ENCODE measurements at places on chromosomes 4 and X.

- DNase-seq, result no peak
Observed at GRCh38 chr4:119788349-119789266, 160.0 kb upstream of the PDE5A start.

- no peak for DNase-seq
Observed at GRCh38 chr4:2396781-2397368, 21.6 kb downstream of the ZFYVE28 start.

DNA sequence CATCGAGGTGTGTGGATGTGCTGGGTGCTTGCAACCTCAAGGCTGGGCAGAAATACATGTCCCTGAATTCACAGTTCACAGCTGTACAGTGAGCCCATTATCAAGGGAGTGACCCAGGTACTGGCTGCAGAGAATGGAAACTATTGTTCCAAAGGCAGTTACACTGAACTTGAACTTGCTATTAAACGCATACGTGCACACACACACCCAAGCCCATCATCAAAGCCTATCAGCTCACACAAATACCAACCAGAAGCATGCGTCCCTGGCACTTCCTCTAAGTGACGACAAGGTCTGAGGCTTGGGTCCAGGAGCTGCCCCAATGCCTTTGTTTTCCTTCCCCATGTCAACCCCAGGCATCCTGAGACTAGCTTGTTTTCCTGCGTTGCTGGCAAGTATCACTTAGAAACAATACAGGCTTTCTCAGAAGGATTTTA lies 88.6 kb downstream of the IRF2 start:
- DNase-seq, result no peak

- DNase-seq, result no peak
Observed at GRCh38 chrX:9560219-9560618, 95.4 kb downstream of the TBL1X start.

DNA sequence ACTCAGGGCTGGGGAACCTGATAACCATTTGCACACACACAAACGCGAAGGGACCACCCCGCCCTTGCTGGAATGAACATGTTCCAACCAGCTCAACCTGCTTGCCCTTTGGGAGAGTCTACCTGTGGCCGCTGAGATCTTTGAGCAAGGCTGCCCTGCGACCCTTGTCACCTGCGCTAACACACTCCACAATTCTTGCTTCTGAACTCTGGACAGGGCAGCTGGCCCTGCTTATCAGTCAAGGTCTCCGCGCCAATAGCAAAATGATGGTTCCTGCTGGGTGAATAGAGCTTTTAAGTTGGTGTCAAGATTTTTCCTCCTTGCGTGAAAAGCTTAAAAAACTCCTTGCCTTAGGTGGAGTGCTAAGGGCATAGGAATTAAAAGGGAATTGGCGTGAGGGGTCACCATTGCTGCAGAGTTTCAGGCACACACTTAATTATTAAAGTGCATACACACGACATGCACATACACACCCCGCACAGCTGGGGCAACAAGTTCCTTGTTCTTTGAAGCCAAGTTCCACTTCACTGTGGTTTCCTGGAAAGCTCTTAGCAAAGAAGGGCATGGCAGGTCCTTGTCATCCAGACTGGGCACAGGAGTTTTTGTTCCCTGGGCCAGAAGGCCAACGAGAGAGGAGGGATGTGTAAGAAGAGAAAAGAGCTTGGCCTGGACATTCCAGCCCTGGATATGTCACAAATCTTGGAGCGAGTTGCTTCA lies 207.7 kb downstream of the STIM2 start:
- DNase-seq, result no peak

DNA sequence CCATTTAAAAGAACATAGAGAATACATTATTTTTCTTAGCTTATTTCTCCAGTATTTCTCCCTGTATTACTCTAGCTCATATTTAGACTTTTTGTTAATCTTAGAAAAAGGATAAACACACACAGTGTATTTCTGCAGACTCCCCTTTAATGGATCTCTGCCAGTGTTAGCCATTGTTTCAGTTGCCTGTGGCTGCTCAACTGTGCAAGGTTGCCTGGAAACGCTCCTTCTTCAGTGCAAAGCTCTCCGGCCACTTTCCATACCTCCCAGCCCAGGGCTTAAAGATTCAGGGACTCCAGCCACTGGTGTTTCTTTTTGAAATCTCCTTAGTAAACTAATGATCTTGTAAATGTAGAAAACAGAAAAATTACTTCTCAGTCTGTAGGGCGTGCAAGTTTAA lies 104.9 kb downstream of the SLIT2 start:
- peak; percentile 51 for DNase-seq

- DNase-seq, result peak; percentile 8
Observed at GRCh38 chr4:44916411-44916810, 190.1 kb upstream of the GNPDA2 start.

GRCh38 chr4:30866907-30867306 lies 146.7 kb downstream of the PCDH7 start:
- DNase-seq, result no peak

DNA sequence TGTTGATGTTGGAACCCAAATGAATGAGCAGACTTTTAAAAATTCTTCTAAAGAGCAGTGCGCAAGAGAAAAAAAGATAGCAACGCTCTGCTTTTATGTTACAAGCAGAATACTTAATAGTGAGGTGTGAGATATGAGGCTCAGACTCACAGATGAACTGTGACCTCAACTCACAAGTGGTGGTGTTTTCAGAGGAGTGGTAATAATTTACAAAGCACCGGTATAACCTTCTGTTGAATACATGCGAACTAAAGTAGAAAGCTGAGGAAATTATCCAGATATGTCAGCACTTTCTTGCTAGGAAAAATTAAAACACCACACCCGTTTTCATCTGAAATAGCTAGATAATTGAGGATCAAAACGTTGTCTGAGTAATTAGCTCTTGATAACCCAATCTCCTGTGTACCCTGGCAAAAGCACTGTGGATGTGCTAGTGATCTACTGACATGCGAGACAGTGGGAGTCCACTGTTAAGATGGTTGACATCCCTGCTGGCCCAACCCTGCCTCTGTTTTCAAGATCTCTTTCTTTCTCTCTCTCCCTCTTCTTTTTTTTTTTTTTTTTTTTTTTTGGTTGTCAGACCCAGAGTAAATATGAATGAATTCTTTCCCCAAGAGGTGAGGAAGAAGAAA lies 6.9 kb upstream of the TLL1 start:
- DNase-seq, result no peak

- no peak for DNase-seq
Observed at GRCh38 chr4:3630136-3630597, 97.9 kb upstream of the LRPAP1 start.

DNA sequence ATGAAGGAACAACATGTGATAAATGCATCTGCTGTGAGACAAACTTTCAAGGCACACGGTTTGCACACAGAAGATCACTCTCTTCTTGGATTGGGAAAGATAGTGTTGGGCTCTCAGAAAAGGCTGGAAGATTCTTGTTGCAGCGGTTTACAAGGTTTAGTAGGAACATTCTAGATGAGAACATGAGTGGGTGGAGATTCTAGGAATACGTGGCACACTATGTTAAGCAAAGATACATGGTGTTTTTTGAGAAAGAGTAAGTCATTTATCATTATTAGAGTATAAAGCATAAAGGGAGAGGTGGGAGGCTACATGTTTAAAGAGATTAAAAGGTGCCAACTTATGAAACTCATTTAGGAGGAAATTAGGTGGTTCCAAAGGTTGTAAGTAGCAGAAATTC lies 348.8 kb upstream of the HS3ST1 start:
- no peak for DNase-seq

GRCh38 chr4:165906272-165906671 lies 33.2 kb downstream of the TLL1 start:
- DNase-seq, result no peak

DNA sequence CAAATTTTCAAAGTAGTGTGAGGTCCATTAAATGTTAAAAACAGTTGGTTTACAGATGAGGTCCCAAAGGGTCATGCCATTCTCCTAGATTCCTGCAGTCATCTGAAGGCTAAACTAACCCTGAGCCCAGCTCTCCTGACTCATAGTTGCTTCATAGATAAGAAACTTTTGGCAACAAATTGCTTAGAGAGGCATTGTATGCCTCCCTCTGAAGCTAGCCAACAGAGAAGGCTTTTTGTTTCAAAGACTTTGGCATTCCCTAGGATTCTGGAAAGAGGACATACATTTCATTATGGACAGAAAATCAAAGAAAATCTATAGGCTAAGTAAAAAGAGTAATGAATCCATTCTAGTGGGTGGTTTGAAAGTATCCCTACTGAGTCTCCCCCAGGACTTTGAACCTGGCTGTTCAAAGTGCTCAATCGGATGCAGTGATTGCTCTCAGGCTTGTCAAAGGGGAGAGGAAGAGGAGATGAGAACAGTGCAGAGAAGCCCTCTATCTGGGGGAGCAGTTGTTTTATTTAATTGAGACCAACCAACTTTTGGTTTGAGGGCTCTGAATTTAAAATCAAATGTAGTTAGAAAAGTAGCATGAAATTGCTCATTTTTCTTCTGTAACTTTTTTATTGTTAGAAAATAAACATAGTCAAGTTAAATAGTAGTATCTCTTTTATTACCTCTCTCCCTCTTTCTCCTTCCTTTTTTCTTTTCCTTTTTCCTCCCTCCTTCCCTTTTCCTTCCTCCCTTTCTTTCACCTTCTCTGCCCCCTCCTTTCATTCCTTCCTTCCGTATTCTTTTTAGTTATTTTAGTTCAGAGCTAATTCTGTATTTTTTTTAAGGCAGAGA lies 72.3 kb upstream of the ZNF518B start:
- no peak for DNase-seq

DNA sequence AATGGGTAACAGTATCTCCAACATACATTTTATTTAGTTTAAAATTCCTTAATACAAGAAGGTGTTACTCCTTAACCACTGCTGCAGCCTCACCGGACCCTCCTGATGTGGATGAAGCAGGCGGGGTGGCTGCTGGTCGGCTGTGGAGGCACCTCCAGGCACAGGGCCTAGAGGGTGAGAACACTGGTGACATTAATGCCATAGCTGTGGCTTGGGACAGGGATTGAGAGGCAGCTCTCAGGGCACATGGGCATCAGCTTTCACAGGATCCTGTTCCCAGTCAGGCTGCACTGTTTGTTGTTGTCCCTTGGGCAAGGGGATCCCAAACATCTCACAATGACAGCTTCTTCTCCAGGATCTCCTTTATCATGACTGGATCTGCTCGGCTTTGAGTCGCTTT lies 90.0 kb downstream of the GATB start:
- DNase-seq, result no peak

DNA sequence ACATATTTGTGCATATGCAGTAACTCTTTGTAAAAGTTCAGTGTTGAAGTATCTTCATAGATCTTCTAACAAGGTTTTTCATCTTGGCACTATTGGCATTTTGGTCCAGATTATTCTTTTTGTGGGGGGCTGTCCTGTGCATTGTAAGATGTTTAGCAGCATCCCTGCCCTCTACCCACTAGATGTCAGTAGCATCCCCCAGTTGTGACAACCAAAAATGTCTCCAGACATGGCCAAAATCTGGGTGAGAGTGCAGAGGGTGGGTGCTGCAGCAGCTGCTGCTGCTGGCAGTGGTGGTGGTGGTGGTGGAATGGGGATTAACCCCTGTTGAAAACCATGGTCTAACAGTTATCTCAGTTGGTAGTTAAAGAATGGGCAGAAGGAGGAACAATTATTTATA lies 370.0 kb downstream of the GPAT3 start:
- no peak for DNase-seq

- DNase-seq, result no peak
Observed at GRCh38 chrX:96997196-96997595, 113.5 kb downstream of the RPA4 start.
